Hematopoietic multipotent progenitor cell treated with erythropoietin and hydrocortisone succinate and interleukin-3 and kit ligand, for 4 days (in vitro differentiated cells): ENCODE measurements at places on chromosomes 2 and 18.
A peak's percentile ranks its signal among the peaks of the same experiment; 100 is the strongest.

- no peak for DNase-seq
Measured at GRCh38 chr2:68767996-68768395, 33.4 kb downstream of the ARHGAP25 start.

DNA sequence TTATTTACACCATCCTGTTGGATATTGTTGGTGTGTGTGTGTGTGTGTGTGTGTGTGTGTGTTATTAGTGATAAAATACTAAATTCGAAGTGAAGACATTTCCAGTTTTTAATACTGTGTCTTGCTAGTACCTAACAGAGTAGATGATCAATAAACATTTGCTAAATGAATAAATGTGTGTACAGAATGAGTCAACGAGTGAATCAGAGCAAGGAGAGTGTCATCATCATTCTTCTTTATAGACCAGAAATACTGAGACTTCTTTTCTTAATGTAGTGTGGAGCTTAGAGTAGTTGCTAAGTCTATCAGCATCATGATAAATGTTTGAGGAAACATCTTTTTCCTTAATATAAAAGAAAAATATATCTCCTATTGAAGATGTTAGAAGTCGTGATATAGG lies 169.7 kb upstream of the SATB2 start:
- no peak for DNase-seq

DNA sequence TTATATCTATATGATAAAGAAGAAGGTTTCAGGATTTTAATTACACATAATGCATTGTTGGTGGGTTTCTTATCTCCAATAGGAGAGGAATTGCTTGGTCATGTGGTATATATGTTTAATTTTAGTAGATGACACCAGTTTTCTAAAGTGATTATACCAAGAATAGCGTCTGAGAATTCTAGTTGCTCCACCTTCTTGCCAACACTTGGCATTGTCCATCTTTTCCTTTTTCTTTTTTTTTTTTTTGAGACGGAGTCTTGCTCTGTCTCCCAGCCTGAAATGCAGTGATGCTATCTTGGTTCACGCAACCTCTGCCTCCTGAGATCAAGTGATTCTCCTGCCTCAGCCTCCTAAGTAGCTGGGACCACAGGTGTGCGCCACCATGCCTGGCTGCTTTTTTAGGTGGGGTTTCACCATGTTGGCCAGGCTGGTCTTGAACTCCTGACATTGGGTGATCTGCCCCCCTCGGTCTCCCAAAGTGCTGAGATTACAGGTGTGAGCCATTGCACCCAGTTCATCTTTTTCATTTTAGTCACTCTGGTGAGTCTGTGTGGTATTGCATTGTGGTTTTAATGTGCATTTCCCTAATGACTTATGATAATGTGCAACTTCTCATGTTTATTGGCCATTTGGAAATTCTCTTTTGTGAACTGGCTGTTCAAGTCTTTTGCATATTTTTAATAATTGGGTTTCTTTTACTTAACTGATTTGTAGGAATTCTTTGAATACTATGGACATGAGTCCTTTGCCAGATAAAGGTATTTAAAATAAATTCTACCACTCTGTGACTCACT lies 37.3 kb upstream of the ZNF512 start:
- DNase-seq = no peak

DNA sequence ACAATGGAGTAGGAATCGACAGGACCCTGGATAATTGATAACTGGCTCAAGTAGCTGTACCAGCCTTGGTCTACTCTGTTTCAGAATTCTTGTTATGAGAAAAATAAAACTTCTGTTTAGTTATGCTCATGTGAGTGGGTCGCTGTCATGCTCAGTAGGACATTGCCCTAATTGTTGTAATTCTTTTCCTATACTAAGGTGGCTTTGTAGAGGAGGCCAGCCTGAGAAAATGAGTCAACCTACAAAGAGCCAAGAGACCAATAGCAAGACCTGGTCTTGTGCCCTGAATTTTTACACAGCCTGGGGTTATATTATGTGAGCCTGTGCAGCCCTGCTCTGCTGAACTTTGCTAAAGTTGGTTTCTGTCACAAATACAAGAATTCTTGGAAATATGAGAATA lies 238.4 kb downstream of the MEIS1 start:
- DNase-seq = no peak

- DNase-seq = no peak
Measured at GRCh38 chr2:85549826-85550225, 10.9 kb downstream of the MAT2A start.

DNA sequence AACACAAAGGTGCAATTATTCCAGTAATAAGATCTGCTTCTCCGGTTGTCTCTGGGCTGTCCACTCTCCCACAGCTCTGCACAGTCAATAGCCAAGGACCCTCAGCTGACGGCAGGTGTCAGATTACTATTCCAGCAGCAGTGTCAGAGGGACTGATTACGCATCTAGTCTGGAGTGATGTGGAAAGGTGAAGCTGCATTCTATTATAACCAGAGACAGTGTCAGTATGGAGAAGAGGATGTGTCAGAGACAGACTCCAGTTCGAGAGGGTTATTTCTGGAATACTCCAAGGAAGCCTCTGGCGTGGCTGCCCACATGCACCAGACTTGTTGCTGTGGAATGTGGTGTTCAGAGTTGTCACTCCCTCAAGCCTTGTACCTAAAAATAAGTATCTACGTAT lies 163.6 kb upstream of the TMEM200C start:
- DNase-seq = no peak

DNA sequence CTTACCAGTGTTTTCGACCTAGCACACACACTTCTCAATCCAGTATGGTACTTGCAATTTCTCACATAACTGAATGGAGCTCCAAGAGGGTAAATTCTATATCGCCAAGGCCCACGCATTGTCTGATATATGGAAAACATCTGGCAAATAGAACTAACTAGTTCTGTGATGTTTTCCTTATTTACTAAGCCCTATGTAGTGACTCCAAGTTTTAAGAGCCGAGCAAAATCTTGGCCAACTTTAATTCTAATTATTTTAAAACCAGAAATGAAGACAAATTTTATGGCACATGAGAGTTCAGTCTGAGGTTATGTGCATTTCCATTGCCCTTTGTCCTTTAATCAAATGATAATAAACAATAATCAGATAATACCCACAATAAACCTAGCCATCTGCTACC lies 1119.7 kb upstream of the CNTNAP5 start:
- no peak for DNase-seq

DNA sequence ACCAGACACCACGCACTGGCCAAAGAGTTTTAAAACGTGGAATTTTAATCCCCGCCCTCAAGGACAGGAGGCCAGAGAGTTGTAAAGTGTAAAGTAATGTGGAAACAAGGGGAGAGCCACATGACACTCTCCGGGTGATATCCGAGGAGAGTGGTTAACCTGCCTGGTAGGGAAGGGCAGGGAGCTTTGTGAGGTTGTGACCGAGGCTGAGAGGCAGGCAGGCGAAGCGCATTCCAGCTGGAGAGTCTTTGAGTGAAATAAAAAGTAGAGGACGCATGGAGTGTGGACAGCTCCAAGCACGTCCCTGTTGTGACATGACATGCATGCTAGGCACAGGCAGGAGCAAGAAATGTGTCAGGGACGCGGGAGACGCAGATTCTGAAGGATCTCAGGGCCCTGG lies 539.5 kb downstream of the RNF144A start:
- no peak for DNase-seq

DNA sequence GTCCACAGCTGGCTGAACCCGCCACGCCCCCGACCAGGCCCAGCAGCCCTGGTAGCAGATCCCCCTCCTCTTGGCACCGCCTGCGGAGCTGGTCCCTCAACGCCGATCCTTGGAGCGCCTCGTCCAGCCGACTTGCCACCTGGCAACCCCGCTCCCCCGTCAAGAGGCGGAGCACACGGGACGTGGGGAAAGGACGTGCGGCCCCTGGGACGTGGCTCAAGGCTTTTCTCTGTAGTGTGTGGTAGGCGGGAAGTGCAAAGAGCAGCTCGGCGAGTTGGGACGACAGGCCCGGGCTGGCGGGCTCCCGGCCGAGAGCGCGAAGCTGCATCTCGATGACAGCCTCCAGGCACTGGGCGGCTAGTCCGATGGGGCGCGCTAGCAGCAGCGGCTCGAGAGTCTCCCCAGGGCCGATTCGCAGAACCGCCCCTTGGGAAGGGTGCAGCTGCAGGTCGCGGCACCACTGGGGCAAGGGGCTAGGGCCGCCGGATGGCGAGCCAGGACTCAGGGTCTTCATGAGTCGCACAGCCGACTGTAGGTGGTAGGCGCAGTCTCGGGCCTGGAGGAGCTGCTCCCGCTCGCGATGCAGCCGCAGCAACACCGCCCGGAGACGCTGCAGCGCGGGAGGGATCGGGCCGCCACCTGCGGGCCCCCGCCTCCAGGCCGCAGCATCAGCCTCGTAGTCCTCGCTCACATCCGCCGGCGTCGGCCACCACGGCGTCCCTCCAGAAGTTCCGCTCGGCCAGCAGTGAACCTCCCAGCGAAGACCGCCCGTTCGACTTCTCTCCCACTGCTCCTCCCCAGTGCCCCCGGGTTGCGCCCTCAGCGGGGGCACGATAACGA lies 617 bp downstream of the CCDC142 start:
- peak; percentile 84 for DNase-seq

GRCh38 chr2:126990200-126990599 lies 91.5 kb downstream of the TEX51 start:
- DNase-seq = no peak

DNA sequence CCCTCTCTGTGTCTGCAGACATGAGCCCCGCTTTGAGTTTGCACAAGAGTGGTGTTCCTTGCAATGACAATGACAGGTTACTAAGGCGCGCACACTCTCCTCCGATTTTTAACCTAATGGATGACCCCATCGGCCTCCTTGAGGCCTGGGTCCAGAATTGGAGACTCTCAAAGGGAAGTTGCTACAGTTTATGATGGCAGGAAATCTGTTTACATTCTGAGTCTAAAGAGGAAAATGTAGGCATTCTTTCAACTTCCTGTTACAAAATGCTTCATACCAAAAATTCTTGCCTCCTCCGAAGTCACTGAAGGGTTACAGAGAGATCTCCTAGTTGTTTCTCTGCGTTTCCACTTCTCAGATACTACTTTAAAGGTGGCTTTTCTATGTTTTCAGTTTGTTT lies 225.3 kb upstream of the AGAP1 start:
- DNase-seq = no peak

GRCh38 chr2:10285191-10285555 lies 17.5 kb upstream of the HPCAL1 start:
- no peak for DNase-seq

DNA sequence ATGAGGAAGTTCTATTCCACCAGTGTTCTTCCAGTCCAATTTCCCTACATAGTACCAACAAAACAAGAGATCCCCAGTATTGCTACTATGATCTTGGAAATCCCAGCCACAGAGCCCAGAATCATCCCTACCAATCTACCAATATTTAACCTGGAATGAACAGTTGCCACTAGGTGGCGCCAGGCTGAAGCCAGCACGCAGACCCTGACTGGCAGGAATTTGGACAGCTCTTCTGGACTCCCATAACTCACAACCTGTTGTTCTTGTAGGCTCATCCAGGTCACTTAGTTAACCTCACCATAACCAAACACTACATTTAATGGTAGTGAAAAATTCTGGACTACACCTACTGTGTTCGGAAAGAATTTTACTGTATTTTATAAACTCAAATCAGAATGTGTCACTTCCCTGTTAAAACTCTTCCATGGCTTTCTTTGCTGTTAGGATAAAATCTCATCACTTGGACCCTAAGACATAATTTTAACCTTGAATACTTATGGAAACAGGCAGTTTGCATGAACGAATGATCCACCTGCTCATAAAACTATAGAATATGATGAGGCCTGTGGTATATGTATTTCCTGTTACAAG lies 59.8 kb upstream of the SLC38A11 start:
- DNase-seq = peak; percentile 85

DNA sequence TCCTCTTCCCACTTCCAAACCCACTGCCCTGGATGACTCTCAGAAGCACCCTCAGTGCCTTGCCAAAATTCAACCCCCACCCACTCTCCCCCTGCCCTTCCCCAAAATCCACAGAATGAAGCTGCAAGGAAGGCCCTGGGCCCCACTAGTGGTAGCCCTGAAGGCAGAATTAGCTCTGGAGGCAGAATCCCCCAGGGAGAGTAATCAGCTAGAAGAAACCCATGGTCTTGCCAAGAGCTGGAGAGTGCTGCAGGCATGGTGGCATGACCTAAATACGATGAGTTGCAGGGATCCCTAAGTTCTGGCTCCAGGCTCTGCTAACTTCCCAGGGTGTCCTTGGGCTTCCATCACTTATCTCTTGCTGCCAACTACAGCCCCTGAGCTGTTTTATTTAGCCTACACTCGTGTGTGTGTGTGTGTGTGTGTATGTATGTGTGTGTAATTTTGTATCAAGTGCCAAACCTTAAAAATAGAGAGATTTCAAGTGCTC lies 7.9 kb downstream of the GAD1 start:
- no peak for DNase-seq

GRCh38 chr2:14292964-14293363 lies 339.6 kb upstream of the LRATD1 start:
- no peak for DNase-seq
